ENCODE measurements at places on chromosomes 4 and X.

GRCh38 chr4:66777097-66777496 lies 768.2 kb downstream of the CENPC start:
- DNase-seq, result no peak

GRCh38 chrX:16712548-16713155 lies at the start of gene CTPS2:
Gene CTPS2 (minus strand): TSS chrX:16712669. CDS start chrX:16702902, 9,767 bp downstream.
- DNase-seq, result peak; percentile 17

- DNase-seq, result no peak
Observed at GRCh38 chr4:7714738-7715137, 224.9 kb downstream of the AFAP1 start.

DNA sequence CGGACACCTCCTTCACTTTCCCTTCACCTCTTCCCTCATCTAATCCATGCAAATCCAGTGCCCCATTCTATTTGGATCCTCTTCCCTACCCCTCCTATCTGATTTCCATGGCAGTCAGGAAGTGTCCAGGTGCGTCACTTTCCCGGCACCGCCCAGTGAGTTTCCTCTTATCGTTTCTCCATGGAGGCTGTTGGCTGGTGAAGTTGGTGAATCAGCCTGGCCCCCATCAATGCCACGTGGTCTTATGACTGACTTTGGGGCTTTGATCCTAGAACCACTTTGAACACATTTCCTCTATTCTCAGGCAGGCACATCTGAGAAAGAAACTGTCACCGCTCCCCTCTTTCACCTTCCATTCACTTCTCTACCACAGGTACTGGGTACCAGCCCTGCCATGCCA lies 137.8 kb downstream of the CEP135 start:
- no peak for DNase-seq

All from T-helper 1 cell (primary cell).